Stimulated activated CD8-positive, alpha-beta memory T cell treated with anti-CD3 and anti-CD28 coated beads, Interleukin-4, amount 100 ng/mL, for 4 hours (primary cell): ENCODE measurements at places on chromosomes 4 and X.

- DNase-seq, result no peak
These were observed 323.0 kb downstream of the HNRNPD start for GRCh38 chr4:82050796-82051195.

DNA sequence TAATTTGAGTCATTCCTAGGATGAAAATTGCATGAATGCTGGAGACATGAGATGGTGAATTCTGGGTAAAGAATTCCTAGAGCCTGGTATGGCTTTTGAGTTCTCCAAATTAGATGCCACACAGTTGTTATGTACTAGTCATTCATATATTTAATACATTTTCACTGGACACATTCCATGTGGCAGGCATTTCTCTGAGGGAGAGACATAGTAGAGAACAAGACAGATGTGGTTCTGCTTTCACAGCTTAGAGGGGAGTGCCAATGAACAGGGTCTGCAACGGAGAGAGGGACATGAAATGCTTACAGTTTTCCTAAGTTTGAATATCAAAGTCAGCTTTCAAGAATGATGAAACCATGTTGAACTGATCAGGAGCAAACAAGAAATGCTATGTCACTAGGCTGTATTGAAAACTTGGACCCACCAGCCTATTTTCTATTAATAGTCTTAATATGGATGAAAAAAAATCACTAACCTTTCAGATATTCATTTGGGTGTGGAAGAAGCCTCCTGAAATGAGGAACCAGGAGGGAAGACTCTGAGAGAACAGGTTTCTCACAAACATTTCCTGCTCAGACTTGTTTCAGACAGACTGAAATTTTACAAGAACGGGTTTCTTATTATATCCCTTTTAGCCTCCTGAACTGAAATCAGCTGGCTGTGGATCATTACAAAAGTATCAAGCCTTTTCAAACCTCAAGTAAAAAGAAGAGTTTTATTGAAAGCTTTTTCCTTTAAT is 276.0 kb upstream of the TET2 start:
- DNase-seq, result no peak

DNA sequence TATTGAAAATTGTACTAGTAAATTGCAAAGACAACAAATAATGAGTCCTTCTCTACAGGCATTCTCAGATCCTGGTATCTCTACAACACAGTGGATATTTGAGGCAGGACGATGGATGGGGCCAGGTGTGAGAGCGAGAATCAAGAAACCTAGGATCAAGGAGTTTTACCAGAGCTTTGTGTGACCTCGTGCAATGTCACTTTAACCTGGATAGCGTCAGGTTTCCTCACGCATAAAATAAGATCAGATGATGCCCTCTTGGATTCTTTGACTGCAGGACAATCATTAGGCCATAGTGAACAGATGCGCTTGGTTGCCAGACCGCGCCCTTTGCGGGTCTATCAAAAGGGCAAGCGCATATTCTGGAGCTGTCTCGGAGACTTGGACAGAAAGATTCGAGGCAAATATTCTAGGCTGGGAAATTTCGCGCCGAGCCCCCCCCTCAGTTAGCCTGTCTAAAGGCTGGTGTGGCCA is 66.6 kb downstream of the FBXO8 start:
- no peak for DNase-seq

GRCh38 chrX:9578083-9578779 is 113.4 kb downstream of the TBL1X start:
- no peak for DNase-seq

GRCh38 chr4:180635281-180635680 is 1607.9 kb upstream of the TENM3 start:
- no peak for DNase-seq

DNA sequence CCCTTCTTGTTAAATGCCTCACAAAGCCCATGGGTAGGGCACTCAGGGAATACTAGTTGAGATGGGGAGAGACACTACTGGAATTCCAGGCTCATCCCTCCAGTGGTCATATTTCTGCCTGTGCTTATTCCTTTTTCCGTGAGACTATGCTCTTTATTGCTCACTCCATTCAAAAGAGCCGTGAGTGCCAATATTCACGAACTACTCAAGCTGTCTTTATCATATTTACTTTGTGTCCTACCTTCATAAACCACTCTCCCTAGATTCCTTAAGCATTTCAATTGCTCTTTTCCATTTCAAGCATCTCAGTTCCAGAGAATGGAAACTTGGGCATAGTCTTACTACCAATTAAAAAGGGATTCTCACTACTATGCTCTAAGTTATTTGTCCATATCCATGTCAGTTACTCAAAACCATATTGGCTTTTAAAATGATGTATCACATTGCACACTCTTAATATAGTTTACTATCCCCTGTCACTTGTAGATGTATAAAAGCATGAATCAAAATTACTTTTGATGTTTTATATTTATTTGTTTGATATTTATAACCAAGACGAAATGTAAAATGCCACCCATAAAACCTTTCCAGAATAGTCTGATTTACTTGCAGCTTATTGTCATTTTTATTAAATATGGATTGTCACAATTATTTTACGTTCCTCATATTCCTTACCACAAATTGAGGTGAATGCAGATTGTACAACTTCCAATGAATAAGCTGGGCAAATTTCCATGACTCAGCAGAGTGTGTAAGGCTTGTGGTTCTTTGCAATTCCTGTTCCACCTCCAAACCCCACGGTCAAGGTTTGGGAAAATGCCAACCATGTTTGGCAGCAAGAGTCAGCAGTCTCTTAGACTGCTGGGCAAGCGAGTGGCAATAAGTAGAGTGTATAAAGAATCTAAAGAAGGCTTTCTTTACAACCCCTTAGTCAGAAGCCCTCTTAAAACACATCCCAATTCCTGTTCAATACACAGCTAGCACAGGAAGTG is 24.4 kb downstream of the ENOX2 start:
- DNase-seq, result no peak

GRCh38 chr4:83569429-83569828 is 33.5 kb downstream of the GPAT3 start:
- no peak for DNase-seq

- no peak for DNase-seq
These were observed 228.2 kb downstream of the FRMPD4 start for GRCh38 chrX:12366440-12366839.

- DNase-seq, result no peak
These were observed 46.7 kb downstream of the MAGEB17 start for GRCh38 chrX:16213961-16214360.

- DNase-seq, result no peak
These were observed 35.9 kb downstream of the TBC1D19 start for GRCh38 chr4:26619784-26620183.

DNA sequence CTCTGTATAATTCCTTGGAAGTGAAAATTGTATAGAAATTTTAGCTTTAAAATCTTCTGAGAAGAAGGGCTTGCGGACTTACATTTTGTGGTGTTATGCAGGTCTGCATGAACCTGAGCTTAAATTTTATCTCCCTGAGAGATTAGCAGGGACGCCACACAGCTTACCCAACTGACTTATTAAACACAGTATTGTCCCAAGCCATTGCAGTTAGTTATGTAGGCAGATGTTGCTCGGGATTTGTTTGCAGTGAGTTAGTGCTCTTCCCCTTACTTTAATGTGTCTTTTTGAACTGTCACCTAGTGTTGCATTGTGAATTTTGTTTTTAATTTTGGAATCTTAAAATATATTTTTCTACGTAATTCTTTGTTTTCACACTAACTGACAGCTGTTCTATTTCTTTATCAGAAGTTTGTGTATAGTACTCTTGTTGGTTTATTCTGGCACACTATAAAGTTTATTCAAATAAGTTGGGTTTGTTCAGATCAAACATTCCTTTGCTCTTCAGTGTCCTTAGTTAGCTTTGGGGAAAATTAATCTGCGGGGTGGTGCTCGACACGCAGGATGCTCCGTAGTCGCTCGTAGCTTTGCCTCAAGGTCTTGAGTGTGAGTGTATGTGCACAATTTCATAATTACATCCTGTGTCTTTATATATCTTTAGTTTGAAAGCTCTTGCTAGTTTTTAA is 145.4 kb downstream of the STIM2 start:
- DNase-seq, result no peak

DNA sequence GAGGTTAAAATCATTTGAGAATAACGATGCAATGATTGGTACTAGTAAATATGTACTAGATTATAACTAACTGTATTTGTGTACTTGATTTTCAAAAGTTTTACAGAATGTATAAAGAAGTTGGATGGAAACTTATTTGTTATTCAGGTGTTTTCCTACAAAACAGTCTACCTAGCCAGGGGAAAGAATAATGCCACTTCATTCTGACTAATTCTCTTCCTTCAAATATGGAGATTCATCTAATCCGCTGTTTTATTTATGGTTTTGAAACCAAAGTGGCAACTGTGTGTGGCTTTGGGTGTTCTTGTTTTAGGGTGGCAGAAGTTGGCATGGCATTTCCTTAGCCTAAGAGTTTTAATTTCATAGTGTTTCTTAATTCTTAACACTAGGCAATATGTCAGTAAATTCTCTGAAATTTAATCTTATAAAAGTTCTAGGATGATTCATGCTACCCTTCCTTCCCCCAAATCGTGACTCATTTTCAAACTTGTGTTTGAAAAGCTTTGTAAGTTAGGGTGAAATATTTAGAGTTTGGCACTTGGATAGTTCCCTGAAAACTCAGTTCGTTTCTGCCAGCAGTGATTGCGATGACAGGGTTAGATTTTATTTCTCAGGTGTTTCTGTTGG is 62.6 kb downstream of the DCLK2 start:
- DNase-seq, result no peak

- no peak for DNase-seq
These were observed 27.8 kb upstream of the WDFY3 start for GRCh38 chr4:84994280-84994679.

GRCh38 chr4:98890702-98891455 is 38.1 kb downstream of the EIF4E start:
- DNase-seq, result no peak

- no peak for DNase-seq
These were observed 50.3 kb downstream of the WDFY3 start for GRCh38 chr4:84916227-84916626.

GRCh38 chrX:36534900-36535299 is 473.3 kb upstream of the FAM47C start:
- no peak for DNase-seq

- no peak for DNase-seq
These were observed at the start of gene CXCL3 for GRCh38 chr4:74038425-74039314. CXCL3 (minus strand) TSS chr4:74038689; CDS start chr4:74038611, 78 bp downstream.

GRCh38 chrX:150647331-150647730 is 45.9 kb upstream of the MTMR1 start:
- no peak for DNase-seq

DNA sequence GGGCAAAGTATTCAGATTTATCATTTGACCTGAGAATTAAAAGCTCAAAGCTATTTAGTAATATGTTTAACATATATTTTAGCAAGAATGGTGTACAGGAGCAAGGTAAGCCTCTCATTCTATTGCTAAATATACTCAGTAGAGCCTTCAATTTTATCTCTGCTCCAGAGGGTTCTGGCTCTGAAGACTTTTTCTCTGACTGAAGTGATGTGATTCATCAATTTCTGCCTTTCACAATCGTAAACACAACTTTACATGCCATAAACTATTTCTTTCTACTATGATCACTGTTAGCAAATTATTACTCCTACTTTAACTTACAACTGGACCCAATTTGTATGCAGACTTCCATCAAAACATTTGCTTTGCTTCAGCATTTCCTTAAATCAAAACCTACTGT is 315.0 kb upstream of the NDST4 start:
- no peak for DNase-seq

GRCh38 chr4:104064646-104065577 is 345.1 kb upstream of the TACR3 start:
- DNase-seq, result no peak

DNA sequence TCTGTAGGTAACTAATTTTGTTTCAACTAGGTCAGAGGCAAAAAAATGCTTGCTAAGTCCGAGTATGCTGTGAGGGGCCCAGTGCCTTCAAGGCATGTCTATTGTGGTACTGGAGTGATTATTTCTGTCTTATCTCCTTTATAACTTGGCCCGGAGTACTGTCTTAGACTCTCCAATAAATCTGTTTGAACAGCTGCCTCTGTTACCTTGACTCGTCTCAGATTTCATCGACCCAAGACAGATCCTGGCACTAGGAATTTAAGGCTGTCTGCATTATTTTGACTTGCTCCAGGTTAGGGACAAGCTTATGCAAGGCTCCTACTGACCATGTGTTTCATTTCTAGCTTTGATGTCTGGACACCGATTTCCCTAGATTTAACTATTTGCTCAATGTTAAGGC is 41.1 kb upstream of the NKAP start:
- no peak for DNase-seq

GRCh38 chr4:116064331-116064730 is 950.9 kb upstream of the NDST4 start:
- DNase-seq, result no peak

DNA sequence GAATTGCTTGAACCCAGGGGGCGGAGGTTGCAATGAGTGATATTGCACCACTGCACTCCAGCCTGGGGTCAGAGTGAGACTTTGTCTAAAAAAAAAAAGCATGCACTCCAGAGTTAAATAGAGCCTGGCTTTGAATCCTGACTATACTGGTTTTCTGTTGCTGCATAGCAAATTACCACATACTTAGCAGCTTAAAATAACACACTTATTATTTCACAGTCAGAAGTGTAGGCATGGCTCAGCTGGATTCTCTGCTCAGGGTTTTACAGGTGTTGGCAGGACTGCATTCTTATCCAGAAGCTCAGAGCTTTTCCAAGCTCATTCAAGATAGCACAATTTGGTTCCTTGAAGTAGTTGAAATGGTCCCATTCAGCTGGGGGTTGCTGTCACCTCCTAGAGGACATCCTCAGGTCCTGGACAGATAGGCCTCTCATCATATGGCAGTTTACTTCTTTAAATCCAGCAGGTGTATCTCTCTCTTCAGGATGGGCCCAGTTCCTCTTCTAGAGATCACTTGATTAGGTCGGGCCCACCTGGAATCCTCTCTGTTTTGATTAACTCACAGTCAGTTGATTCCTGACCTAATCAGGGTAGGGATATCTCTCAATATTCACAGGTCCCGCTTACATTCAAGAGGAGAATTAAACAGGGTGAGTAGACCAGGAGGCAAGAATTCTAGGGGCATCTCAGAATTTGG is 26.8 kb downstream of the DOCK11 start:
- DNase-seq, result no peak

DNA sequence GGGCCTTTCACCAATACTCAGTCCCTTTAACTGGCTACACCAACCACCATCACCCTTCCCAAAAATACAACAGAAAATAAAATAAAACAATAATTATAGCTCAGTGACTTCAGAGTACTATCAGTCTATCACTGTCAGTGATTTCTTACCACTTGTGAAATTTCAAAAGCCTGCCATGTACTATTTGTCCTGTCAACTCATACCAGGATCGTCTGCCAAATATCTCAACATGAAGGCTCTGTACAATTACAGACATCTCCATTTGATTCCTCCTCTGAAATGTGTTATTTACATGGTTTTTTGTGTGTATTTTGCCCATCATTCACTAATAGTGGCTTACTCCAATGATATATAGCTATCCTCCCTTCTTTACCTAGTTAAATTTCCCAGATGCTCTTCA is 772.0 kb downstream of the IL1RAPL1 start:
- no peak for DNase-seq

- DNase-seq, result no peak
These were observed 9.9 kb upstream of the PITX2 start for GRCh38 chr4:110632506-110633357.

DNA sequence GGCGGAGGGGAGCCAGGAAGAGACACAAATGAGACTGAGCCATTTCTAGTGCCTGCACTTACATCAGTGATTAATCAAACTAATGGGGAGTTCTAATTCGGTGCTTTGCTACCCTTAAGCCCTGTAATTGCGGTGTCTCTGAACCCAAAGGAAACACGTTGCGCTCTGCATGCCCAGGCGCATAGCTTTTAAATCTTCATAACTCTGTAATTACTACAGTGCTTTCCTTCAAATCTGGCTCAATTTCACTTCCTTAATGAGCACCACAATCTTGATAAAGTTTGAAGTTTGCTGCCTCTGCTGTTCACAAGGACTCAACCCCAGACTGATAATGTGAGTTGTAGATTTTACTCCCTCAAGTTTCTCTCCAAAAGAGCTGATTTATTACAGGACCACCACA is 5.7 kb upstream of the NHS start:
- no peak for DNase-seq
